Esophagus muscularis mucosa (tissue), 4 donors: ENCODE measurements at places on chromosomes 5 and 9. TPM values are rescaled to one million over a fixed set of nuclear protein-coding genes. Genes with fewer than 3 reads are reported as not detected.

Gene FOXD1
- 11.4 TPM for total RNA-seq

Gene FYB1
- 3.3 TPM for total RNA-seq

Gene DMGDH
- 7.4 TPM for total RNA-seq

Gene POU5F2
- total RNA-seq: 1.3 TPM

Gene TPD52L3
- not detected for total RNA-seq

Gene SLIT3
- 43.6 TPM for total RNA-seq

Gene ACOT12
- not detected for total RNA-seq

Gene FAM174A
- 17.4 TPM for total RNA-seq

Gene THBS4
- 31.6 TPM for total RNA-seq

Gene RAI14
- 69.9 TPM for total RNA-seq

Gene CYLC2
- total RNA-seq: not detected

Gene CTNND2
- total RNA-seq: 2.1 TPM

Gene PITX1
- 3.7 TPM for total RNA-seq

Gene ANKRD55
- total RNA-seq: 0.66 TPM

Gene TEK
- 13.6 TPM for total RNA-seq

Gene SETD9
- total RNA-seq: 13.1 TPM

Gene PCDHB8
- 2.0 TPM for total RNA-seq

Gene SPINK4
- not detected for total RNA-seq

Gene GNAQ
- 70.1 TPM for total RNA-seq

Gene PCDHGA5
- total RNA-seq: 2.6 TPM

Gene LCN1
- total RNA-seq: not detected

Gene NXNL2
- 1.2 TPM for total RNA-seq

Gene IFNB1
- total RNA-seq: not detected

Gene MAMDC2
- 115 TPM for total RNA-seq

Gene NUTM2G
- not detected for total RNA-seq

Gene PCDHGA4
- 3.6 TPM for total RNA-seq

Gene IFT74
- total RNA-seq: 15.3 TPM

Gene PCDHB7
- total RNA-seq: 2.9 TPM

Gene KCNIP1
- not detected for total RNA-seq

Gene FRMD3
- total RNA-seq: 7.9 TPM

Gene NUTM2F
- not detected for total RNA-seq

Gene PCDHB16
- total RNA-seq: 5.6 TPM

Gene SLC36A3
- not detected for total RNA-seq

Gene ALDH7A1
- total RNA-seq: 15.0 TPM

Gene FAM151B
- 2.1 TPM for total RNA-seq

Gene RAB3C
- 9.6 TPM for total RNA-seq

Gene TMOD1
- total RNA-seq: 72.1 TPM

Gene ZFP37
- total RNA-seq: 2.2 TPM

Gene GRM6
- not detected for total RNA-seq

Gene PRRX2
- total RNA-seq: 10.2 TPM

Gene LHX6
- total RNA-seq: 2.1 TPM
